ENCODE measurements at places on chromosomes 7 and 10.
A peak's percentile ranks its signal among the peaks of the same experiment; 100 is the strongest.

DNA sequence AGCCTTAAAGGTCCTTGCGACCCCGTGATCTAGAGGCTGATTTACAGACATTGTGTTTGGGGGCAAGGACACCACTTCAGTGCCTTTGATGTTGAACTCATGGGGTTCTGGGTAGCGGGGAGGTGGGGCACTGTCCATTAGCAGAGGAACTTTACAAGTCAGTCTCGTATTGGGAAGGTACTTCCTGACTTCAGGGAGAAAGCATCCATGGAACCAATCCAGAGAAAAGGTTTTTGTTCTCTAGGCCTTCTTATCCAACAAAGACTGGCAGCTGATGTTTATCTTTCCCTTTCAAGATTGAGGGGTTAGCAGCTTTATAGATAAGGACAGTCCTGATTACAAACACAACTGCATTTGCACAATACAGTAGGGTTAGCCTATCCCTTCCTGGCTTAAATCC is 2.8 kb downstream of the GTPBP10 start:
- DNase-seq: no peak

DNA sequence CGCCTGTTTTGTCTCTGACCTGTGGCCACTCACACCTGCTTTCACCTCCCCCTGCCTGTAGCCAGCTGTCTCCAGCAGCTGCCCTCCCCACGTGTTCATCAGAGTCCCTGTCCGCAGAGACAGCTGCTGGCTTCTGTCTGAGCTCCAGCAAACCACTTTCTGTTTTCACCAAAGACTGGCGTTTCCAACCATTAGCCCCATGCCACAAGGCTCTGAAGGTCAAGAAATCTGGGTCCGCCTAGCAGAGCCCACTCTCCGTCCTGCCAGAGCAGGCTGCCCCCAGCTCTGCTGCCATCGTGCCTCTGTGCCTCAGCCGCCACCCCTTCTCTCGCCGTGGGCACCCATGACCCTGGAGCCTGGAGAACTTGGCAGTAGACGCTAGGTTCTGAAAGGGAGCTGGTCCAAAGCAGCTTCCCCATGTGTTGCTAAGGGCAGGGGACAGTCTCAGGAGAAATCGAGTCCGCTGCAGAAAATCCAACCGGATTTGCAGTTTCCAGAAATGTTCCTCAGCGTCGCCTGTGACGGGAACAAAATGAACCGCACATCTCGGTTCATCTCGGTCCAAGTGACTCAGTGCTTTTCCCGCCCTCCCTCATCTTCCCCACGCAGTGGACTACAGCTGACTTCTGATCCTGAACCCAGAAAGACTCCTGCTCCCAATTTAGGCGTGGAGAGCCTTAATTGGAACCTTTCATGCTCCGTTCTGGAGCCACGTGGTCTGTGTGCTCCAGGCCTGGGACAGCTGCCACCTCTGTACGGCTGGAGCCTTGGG is 28.0 kb downstream of the TMEM120A start:
- DNase-seq: no peak

- DNase-seq: no peak
These were observed 23.9 kb downstream of the UPF2 start for GRCh38 chr10:12018438-12019282.

- DNase-seq: no peak
These were observed 335.3 kb upstream of the KLF6 start for GRCh38 chr10:4120096-4120853.

DNA sequence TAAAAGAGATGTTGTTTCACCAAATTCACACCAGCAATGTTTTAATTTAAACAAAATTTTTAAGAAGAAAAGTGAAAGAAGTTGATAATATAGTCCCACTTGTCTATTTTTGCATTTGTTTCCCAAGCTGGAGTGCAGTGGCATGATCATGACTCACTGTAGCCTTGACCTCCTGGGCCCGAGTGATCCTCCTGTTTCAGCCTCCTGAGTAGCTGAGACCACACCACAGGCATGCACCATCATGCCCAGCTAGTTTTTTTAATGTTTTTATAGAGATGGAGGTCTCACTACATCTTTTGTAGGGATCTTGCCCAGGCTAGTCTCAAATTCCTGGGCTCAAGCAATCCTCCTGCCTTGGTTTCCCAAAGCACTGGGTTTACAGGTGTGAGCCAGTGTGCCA is 14.1 kb upstream of the NDUFA5 start:
- DNase-seq: no peak

DNA sequence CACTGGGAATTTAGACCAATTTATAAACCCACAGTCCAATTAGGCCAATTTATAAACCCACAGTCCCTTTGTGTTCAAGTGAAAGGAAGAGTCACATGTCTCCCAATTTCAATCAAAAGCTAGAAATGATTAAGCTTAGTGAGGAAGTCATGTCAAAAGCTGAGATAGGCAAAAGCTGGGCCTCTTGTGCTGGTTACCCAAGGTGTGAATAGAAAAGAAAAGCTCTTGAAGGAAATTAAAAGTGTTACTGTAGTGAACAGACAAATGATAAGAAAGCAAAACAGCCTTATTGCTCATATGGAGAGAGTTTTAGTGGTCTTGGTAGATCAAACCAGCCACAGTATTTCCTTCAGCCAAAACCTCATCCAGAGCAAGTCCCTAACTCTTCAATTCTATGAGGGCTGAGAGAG is 245.0 kb downstream of the HDAC9 start:
- no peak for DNase-seq

DNA sequence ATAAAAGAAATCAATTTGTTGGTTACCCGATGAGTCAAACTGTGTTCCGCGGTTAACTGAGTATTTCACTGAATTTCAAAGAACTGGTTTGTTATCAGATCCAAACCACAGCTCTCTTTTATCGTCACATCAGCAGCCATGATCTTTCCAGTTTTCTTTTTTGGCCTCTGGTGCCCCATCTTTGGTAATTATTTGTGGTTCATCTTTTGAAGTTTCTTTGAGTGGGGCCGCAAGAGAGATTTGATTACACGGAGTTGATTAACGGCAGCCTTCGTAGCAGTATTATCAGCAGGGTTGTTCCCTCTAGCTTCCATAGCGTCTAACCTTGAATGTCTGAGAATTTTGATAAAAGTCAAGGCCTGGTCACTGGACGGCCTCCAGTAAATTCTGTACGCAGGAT is 154.9 kb upstream of the TNRC18 start:
- no peak for DNase-seq

DNA sequence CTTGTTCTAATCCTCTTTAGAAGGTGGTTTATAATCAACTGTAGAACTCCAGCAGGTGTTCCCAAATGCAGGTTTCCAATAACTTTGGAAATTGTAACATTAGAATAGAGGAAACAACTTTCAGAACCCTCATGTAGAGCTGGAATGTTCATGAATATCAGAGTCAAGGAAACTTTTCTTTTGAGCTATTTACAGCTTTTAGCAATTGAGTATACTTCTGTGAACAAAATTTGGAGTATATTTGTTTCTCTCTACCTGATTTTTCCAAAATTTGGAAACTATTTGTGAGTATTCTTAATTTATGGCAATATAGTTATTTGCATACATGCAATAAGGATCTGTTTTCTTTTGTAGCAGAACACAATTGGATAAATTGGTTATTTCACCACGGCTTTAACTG is 2.8 kb upstream of the CFAP43 start:
- DNase-seq: no peak

DNA sequence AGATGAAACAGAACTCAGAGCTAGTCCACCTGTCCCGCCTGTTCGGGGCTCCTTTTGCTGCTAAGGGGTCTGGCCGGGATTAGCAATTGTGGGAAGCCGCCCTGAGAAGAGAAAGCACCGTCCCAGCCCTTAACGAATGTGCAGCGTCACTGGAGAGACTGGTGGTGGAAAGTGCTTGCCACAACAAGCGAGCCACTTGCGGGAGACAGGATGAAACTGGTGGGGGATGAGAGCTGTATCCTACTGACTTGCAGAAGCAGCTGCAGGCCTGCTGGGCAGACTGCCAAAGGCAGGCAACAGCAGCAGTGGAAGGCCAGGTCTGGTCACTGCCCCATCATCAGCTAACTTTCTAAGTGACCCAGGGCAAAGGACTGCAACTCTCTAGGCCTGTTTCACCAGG is 95.4 kb downstream of the FAM53B start:
- peak; percentile 35 for DNase-seq

DNA sequence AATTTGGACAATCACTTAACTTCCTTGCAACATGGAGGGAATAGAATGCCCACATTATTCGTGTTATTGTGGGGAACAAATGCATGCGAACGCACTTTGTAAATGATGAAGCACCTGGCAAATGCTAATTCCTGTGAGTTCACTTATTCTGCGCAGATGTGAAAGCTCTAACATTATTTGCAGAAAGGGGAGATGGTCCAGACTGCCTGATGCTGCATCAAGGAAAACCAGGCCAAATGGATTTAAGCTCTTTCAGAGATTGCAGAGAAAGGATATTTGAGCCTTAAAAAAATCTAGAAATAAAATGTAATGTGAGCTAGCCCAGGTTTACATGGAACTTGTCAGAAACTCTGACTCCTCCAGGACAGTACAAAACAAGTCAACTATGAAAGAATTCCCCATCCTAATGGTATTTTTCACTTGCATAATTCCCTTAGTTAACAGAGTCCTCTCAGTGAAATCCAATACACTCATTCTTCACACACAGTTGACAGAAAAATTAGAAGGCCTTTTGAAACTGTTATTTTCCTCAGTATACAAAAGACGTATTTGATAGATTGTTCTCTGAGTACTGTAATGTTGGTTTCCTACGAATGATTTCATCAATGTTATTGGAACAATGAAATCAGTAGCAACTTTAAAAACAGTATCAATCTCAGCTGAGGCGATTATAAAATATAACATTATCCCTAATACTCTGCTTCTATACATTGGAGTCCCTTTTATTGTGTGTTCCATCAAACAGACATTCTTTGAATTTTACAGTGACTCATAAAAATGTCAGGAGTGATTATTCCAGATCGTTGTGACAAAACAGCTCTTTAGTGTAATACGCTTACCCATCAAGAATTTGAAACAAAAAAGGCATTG is 136.3 kb upstream of the ANK3 start:
- DNase-seq: no peak

DNA sequence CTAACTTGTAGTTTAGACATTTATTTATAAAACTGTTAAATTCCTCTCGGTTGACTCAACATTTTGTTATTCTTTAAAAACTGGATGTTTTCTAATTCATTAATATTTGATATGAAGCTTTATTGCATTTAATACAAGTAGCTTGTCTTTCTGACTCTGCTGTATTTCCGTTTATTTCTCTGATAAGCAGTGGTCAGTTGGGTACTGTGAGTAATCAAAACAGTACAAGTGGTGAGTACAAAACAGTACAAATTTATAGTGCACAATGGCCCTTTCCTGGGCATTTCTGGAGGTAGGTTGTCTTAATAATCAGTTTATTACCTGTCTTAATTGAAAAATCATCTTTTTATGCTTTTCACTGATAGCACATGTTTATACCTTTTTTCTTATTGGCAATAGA is 182.7 kb downstream of the CCSER2 start:
- no peak for DNase-seq

DNA sequence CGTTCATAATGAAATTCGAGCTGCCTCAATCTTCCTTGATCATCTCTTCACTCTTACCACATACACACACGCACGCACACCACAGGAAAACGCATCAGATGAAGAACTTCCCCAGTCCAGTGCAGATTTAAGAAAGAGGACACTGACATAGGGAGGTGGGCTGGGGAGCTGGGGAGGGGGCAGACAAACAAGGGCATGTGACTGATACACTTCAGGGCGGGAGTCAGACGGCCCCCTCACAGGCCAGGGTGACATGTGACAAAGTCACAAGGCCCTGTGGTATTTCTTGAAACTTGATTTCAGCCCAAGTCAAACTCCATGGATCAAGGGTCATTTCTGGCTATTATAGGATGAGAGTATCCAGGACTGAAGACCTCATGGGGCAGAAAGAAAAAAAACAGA is 82.6 kb downstream of the KCNMA1 start:
- DNase-seq: no peak

DNA sequence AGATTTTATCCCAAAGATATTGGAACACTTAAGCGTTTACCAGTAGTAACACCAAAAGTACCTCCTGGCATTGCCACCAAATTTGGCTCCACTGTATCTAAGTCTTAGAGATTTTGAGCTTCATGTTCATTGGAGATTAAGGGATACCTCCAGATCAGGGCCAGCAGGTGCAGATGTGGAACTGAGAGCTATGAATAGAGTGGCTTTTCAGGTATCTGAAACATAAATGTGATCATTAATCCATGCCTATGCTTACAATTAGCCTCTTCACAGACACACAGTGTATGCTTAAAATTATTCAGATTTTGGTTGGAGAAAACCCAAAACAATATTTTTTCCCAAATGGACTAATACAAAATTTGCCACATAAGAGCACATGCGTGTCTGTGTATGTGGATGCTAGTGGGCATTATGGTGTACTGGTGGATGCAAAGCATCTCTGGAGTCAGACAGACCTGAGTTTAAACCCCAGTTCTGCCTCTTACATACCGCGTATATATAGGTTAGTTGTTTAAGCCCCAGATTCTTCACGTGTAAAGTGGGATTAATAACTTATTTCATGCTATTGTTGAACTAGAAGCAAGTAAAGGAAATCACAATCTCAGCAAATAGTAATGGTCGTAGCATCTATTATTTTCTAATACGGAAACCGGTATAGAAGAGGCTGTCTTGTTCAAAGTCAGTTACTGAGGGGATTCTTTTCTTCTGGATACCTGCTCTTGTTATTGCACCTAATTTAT is 6.8 kb upstream of the LRRC4 start:
- no peak for DNase-seq

- DNase-seq: no peak
These were observed 15.3 kb upstream of the KCNIP2 start for GRCh38 chr10:101858723-101859500.

- DNase-seq: no peak
These were observed 116.4 kb upstream of the PPIF start for GRCh38 chr10:79230850-79231249.

DNA sequence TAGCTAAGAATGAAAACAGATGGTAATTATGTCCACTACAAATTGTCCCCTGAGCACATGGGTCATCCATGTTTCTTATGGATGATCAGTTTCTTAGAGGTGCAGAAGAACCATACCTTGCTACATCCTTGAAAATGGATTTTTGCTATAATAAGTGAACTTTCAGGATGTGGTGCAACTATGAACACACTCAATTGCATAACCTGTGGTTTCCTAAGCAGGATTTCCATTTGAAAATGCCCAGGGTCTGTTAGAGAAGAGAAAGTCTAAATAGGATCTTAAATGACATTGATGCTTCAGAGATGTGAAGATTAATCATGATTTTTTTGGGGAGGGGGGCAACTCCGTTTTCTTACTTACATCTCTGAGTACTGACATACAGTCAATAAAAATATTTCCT is 39.6 kb upstream of the CACNB2 start:
- DNase-seq: no peak

DNA sequence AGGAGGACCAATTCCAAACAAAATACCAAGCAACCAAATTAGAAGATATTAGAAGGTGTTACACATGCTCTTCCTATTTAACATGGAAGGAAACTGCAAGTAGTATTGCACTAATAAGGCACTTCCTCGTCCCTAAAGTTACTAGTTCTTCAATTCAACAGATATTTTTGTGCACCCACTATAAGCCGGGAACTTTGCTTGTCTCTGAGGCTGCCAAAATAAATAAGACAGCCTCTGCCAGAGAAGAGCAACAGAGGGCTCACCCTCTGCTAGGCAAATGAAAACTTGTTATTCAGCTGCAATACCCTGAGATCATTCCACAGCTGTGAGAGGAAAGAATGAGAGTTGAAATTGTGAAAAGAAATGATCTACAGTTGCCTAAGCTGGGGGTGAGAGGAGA is 37.4 kb upstream of the GSAP start:
- DNase-seq: no peak

- no peak for DNase-seq
These were observed 600.5 kb downstream of the MAGI2 start for GRCh38 chr7:78852951-78853350.

GRCh38 chr10:76436981-76437380 is 1005.6 kb downstream of the LRMDA start:
- no peak for DNase-seq

Measured in stimulated activated CD8-positive, alpha-beta memory T cell treated with anti-CD3 and anti-CD28 coated beads, Interleukin-7, amount 100 ng/mL, for 1 hour (primary cell).